ENCODE measurements at places on chromosomes 2 and 18.

- DNase-seq, result no peak
Observed at GRCh38 chr2:188601391-188601790, 309.7 kb downstream of the GULP1 start.

GRCh38 chr18:30727849-30728248, 314.7 kb downstream of the DSC3 start:
- DNase-seq, result no peak

GRCh38 chr2:157460384-157460837, 16.5 kb upstream of the CYTIP start:
- DNase-seq, result no peak

GRCh38 chr2:142037744-142038143, 93.1 kb downstream of the LRP1B start:
- DNase-seq, result no peak

- no peak for DNase-seq
Observed at GRCh38 chr2:39494784-39495251, 57.7 kb upstream of the MAP4K3 start.

- no peak for DNase-seq
Observed at GRCh38 chr2:190178066-190178722, 115.7 kb upstream of the MSTN start.

DNA sequence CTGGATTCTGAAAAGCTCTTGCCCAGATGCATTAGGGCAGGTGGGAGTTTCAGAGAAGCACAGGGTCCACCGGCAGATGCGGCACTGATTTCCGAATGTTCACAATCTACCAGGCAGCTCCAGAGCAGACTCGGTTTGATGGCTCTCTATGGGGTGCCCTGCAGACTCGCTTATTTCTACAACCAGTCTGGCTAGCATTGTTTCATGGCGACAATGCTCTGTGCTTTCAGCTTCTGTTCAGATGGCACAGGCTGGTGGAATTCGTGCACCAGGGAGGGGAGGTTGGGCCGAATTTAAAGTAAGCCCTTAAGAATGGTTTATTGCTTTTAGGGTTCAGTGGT, 9.9 kb downstream of the MYT1L start:
- no peak for DNase-seq

- no peak for DNase-seq
Observed at GRCh38 chr2:66704786-66705185, 269.9 kb downstream of the MEIS1 start.

GRCh38 chr18:39274535-39274934, 1708.9 kb upstream of the CELF4 start:
- no peak for DNase-seq

DNA sequence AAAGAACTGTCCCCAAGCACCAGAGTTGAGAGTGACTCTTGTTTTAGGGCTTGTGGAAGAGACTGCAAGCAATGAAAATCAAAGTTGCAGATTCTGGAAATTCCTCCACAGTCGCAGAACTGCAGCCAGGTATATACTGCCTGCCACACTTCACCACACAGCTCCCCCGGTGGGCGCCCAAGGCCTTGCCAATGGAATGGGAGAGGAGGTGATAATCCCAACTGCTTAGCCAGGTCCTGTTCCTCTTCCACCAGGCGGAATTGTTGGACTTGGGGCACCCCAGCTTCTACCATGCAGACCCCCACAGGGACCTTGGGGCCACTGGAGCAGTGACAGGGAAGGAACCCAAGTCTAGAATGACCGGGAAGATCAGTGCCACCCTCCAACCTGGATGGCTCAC, 4.8 kb upstream of the PDIA6 start:
- DNase-seq, result no peak

- no peak for DNase-seq
Observed at GRCh38 chr2:144099780-144100377, 420.0 kb downstream of the ZEB2 start.

DNA sequence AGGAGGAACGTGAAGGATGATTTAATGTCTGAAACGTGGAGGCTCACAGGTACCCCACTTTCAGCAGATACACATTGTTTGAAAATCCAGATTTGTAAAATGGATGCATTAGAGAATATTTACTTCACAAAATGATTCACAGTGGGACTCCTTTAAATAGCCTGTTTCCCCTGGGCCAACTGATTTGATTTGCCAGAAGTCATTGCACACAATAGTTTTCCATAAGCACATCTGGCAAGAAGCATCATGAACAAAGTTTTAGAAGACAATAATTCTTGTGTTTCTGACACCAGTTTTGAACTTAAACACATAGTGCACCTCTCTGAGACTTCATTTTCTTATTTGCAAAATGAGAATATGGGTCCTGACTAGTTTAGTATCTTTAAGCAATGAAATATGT, 451.4 kb upstream of the SLC14A2 start:
- DNase-seq, result no peak

- no peak for DNase-seq
Observed at GRCh38 chr2:106701203-106702022, 184.6 kb downstream of the ST6GAL2 start.

- no peak for DNase-seq
Observed at GRCh38 chr2:37274359-37274965, 43.0 kb downstream of the NDUFAF7 start.

- DNase-seq, result no peak
Observed at GRCh38 chr2:134621939-134622705, 96.7 kb downstream of the TMEM163 start.

- DNase-seq, result no peak
Observed at GRCh38 chr2:115569547-115569946, 1127.1 kb downstream of the DPP10 start.

- DNase-seq, result no peak
Observed at GRCh38 chr2:176445956-176446355, 176.7 kb downstream of the MTX2 start.

DNA sequence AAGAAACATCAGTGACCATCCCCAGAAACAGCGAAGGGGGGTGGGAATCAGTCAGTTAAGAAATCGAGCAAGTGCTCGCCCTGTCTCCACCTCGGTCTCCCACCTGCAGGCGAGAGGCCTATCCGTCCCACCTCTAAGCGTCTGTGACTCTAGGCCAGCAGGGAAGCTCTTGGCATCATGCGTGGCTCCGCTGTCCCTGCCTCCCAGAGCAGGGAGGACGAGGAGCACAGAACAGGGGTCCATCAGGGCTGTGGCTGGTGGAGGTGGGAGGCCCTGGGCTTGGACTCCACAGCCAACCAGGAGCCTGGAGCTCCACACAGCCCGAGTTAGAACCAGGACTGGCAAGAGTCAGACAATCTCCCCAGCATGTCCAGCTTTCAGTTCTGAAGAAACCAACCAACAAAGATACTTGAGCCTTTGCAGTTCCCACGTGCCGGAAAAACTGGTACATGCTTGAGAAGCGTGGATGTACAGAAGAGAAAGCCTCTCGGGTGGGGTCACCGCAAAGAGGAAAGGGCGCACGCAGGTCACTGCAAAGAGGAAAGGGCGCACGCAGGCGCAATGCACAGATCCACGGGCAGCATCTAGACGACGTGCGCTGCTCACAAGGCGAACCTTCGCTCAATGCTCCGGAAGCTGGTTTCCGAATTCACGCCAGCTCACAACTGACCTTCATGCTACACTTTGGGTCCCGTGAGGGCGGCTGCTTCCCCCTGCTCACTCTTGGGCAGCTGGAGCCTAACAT, 104.5 kb upstream of the ALKAL2 start:
- no peak for DNase-seq

- peak; percentile 68 for DNase-seq
Observed at GRCh38 chr2:203830304-203831055, 37.1 kb upstream of the CTLA4 start.

- DNase-seq, result no peak
Observed at GRCh38 chr2:83071352-83071751, 1387.7 kb downstream of the SUCLG1 start.

- no peak for DNase-seq
Observed at GRCh38 chr18:35695384-35695783, 113.8 kb downstream of the GALNT1 start.

DNA sequence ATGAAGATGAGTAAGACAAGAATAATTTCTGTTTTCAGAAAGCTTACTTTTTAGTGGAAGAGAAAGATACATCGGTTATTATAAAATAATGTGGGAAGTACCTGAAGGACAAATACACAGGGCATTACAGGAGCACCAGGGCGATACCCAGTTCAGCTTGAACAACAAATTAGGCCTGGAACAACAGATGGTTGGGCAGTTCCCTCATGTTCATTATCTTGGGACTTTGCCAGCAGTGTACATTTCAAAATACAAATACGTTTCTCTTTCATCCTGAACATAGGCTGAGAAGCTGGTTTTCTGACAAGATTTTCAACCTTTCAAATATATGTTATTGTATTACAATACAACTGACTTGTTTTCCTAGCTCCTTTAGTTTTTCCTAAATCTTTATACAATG, 79.6 kb downstream of the TGIF1 start:
- no peak for DNase-seq

GRCh38 chr2:180753809-180754761, 226.3 kb upstream of the UBE2E3 start:
- no peak for DNase-seq

DNA sequence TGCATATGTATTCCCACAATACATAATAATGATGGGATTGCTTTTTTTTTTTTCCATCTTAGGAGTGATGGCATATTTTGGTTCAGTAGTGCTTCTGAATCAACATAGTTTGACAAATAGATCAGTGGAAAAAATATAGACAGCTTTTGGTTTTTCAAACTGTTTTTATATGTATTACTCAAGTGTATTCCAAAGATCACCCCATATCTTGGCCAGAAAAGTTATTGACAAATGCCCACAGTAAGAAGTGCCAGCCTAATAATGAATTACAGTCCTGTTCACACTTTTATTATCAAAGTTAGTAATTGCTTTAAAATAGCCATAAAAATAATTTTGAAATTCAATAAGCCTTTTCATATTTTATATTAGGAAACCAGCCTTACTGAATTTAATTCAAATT, 95.0 kb downstream of the TMEFF2 start:
- DNase-seq, result no peak

DNA sequence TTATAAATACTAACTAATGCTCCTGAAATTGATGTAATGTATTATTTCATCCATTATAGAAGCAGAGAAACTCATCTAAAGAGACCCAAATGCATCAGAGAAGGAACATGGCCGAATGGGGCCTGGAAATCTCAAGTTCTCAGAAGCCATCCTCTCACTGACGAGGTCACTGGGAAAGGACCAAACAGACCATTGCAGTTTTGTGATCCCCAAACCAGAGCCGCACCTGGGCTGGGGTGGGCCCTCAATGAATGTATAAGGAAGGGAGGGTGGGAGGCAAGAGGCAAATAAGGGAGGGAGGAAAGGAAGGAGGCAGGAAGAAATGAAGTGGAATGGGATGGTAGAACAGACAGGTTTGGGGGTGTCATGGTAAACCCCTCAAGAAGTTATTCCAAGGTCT, 245.3 kb upstream of the ID2 start:
- DNase-seq, result no peak

DNA sequence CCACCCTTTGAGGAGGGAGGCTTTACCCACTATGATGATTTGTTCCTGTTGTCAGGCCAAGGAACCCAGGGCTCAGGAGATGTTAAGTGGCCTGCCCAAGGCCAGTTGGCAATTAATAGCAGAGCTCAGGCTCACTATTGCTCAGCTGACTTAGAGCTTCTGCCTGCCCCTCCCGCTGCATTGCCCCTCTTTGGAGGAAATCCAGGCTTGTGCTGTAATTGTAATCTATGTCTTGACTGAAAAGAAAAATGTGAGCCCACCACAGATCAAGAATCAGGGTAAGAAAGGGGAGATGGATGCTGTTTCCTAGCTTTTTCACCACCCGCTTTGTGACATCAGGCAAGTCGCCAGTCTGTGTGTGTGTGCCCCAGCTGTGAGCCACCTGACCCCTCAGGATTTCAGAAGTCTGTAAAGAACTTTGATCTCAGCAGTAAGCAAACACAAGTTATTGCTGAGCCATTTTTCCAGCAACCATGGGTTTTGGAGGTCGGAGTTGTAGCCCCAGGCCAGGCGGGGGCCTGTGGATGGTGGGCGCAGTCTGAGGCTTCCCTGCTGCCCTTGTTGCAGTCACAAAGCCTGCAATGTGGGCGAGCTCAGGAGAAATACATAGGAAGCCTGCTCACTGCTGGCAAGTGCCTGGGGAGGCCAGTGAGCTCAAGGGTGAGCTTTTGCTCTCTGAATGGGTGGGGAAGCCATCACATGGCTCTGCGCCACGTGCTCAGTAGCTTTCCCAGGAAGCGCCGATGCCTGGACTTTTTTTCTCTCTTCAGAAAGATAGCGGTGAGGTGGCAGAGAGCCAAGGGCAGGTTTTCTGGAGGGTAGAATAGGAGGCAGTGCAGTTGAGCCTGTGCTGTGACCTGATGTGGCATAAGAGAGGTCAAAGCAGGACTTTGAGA, 6.1 kb downstream of the CABLES1 start:
- DNase-seq, result no peak

GRCh38 chr2:54659527-54659926, 63.9 kb upstream of the EML6 start:
- no peak for DNase-seq

DNA sequence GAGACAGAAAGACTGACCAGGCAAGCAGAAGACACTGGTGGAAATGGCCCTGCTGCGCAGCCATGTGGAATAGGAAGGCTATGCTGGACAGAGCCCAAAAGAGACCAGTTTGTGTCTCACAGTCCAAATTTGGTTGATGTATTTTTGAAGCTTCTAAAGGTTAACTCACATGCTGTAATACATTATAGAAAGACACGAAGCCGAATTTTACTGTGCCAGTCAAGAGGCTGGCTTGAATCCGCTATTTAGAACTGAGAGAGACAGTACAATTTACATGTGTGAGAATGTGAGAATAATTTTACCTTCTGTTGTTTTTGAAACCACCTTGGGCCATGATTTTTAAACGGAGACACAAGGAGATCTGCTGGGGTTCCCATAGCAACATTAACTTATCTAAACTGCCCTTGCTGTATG, 113.6 kb downstream of the METTL8 start:
- DNase-seq, result no peak

- no peak for DNase-seq
Observed at GRCh38 chr2:113119111-113119510, 8.3 kb upstream of the IL1RN start.

All from stimulated activated CD4-positive, alpha-beta T cell treated with anti-CD3 and anti-CD28 coated beads, TNF-alpha, amount 100 ng/mL, for 48 hours (primary cell).